ENCODE measurements at places on chromosomes 2 and 18.

DNA sequence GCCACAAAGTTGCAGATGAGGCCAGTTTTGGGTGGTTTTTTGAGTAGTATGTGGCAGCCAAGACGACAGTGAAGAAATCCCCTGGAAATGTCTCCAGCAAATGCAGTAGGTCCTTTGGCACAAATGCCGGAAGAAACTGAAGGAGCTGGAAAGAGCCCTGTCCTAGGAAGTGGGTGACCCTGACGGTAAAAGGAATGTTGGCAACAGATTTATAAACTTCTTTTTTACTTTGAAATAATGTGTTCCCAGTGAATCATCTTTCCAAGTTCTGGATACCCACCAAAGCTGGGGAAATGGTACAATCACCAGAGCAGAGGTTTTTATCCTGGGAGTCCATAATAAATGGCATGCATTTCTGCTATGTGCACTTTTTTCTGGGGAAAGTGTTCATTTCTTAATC, 112.9 kb downstream of the CSRNP3 start:
- no peak for DNase-seq

DNA sequence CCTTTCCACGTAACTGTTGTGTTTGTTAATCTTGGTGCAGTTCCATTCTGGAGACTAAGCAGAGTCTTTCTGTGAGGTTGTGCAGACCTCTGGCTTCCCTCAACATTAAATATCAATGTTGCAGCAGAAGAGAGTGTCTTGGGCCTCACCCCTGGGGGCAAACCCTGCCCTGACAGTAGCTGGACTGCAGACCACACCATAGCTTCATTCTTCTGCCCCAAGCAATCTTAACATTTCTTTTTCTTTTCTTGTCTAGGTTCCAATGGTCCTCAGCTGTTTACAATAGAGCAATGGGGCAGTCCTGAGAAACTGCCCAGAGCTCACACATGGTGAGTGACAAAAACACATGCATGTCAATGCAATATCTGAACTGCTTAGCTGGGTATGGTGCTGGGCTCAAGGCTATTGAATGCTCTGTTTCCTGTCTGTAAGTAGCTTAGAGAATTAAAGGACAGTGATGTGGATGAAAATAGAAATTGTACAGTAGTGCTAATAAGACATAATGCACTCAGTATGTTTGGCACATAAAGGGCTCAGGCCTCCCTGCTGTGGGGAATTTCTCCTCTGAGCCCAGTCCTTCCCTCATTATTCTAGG, 237.6 kb downstream of the ALPK2 start:
- DNase-seq, result no peak

- no peak for DNase-seq
Measured at GRCh38 chr2:215505044-215505786, 69.3 kb upstream of the FN1 start.

DNA sequence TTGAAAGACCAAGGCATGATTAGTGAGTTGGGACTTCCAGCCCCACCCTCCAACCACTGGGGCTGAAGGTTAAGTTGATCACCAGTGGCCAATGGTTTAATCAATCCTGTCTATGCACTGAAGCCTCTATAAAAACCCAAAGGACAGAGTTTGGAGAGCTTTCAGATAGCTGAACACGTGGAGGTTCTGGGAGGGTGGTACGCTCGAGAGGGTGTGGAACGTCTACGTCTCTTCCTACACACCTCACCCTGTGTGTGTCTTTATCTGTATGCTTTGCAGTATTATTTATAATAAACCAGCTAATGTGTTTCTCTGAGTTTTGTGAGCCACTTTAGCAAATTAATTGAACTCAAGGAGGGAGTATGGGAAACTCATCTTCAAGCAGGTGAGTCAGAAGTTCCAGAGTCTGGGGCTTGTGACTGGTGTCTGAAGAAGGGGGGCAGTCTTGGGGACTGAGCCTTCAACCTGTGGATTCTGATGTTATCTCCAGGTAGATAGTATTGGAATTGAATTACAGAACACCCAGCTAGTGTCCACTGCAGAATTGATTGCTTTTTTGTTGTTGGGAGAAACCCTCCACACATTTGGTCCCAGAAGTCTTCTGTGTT, 20.3 kb downstream of the ACTR3 start:
- no peak for DNase-seq

GRCh38 chr2:217838409-217838831, 164.4 kb downstream of the TNS1 start:
- DNase-seq, result no peak

DNA sequence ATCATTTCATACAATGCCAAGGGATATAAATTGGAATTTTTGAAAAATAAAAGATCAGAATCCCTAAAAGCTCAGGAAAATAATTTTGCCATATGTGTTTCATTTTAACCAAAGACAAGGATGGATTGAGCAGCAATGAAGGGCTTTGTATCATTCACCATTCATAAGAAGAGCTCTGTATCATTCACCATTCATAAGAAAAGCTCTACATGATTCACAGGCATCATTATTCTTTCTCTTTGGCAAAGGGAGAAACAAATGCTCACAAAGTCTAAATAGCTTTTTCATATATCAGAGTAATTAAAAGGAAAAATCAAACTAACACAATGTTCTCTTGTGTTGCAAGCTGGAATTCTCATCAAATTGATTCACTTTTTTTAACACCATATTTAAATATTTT, 169.1 kb upstream of the MC4R start:
- no peak for DNase-seq

DNA sequence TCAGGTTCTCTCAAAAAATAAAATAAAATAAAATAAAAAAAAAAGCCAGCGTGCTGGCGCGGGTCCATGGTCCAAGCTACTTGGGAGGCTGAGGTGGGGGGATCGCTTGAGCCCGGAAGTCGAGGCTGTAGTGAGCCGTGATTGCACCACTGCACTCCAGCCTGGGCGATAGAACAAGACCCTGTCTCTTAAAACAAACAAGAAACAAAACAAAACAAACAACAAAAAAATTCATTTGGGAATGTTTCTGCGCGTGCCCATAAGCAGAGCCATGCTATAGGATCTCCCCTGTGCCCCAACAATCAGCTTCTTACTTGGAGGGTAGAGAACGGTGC, 16.4 kb upstream of the CD8A start:
- DNase-seq, result no peak

DNA sequence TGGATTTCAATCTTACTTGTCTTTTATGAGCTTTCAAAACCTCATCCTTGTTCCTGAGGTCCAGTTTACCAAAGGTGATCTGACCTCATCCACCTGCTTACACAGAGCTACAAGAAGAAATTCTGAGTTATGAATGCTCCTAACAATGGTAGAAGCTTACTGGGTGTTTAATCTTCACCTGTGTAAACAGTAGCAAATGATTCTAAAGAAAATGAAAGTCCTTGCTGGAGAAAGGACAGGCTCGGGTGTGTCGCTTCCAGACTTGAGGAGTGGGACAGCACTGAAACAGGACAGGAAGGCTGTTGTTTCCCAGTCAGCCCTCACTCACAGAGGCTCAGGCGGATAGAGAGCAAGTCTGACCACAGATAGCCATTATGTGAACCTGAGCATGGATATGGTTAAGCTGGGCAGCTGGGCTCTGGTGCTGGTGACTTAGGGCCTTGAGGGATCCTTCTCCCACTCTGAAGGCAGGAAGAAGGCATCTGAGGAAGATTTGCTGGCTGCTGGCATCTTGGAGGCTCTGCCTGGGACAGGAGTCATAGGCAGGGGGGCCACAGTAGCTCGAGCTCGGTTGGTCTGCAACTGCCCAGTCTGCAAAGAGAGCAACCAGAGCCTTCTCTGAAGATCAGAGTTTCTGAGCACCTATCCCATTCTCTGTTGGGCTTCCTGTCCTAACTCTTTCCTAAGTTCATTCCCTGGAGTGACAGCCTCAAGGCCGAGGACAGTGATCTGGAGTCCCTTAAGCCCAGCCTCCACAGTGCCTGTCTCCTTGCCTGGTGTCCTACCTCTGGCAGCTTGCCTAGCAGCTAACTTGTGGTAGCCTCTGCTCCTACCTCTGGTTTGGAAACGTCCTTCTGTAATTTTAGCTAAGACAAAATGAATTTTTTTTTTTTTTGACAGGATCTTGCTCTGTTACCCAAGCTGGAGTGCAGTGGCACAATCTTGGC, 4.0 kb downstream of the DOK1 start:
- DNase-seq, result peak; percentile 6

GRCh38 chr2:127373362-127374083, 14.3 kb downstream of the MAP3K2 start:
- DNase-seq, result no peak

- no peak for DNase-seq
Measured at GRCh38 chr2:33289961-33290360, 186.5 kb upstream of the RASGRP3 start.

DNA sequence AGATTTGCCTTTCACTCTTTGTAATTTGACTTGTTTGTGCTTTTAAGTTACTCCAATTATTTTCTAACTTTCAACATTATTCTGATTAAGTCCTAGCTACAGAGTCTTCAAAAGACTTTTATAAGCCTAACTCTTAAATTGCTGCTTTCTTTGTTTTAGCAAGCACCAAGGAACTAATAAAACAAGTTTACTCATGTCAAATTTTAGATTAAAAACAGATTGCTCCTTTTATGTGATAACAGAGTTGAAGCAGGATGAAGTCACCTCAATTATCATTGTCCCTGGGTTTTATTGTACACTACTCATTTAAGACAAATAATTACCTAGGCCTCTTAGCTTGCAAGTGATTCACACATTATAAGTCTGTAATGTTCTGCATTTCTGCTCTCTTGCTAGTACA, 678.4 kb downstream of the ERBB4 start:
- DNase-seq, result peak; percentile 87

- no peak for DNase-seq
Measured at GRCh38 chr2:183195998-183196409, 71.8 kb downstream of the NUP35 start.

DNA sequence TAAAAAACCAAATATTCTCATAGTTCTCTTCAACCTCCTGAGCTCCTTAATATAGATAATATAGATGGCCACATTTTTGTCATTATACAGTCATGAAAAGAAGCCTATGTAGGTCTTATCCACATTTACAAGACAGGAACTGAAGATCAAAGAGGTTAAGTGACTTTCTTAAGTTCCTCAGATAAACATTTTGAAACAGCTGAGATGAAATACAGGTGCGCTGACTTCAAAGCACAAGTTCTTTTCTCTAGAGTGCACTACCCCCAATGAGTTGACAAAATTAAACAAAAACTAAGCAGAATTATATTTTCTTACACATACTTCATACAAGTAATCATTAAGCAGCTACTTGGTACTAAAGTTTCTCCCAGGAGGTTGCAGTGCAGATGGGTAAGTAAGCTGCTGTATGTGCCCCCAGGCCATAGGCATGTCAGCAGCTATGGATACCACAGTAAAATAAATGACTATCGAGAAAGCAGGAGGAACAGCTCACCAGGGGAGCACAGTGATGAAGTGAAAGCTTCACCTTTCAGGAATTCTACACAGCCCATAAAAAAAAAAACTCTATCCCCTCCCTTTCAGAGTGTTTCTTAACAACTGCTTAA, 199.8 kb downstream of the DPP10 start:
- DNase-seq, result no peak

DNA sequence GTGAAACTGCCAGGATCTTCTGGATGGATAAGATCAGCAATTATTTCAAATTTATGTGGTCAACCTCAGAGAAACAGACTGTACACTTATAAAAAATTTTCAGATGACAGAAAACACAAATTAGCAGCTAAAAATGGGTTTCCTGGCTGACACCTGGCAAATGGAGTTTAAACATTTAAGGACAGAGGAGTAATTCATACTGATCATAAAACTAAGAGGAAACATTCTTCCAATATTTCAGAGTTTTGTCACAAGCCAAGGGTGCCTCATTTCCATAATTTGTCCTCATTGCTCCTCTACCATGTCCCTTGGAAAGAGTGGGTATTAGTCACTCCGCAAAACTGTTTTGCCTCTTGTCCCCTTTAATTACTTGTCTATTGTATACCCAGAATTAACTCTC, 70.2 kb downstream of the TMEFF2 start:
- DNase-seq, result no peak

DNA sequence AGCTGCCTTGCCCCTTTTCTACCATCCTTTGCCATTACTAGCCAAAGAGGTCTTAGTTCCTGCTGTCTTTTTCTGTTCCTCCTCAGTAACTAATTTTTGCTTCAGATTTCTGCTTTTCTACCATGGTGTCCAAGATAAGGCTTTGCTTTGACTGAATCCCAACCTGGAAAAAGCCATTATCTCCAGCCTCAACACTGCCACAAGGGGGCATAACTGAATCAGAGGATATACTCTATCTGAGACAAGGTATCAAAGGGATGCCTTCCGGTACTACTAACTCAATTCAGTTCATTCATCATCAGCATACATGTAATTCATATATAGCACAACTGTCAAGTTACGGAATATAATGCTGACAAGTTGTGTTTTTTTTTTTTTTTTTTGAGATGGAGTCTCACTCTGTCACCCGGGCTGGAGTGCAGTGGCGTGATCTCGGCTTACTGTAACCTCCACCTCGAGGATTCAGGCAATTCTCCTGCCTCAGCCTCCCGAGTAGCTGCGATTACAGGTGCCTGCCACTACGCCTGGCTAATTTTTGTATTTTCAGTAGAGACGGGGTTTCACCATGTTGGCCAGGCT, 11.4 kb downstream of the OSGEPL1 start:
- DNase-seq, result peak; percentile 53

DNA sequence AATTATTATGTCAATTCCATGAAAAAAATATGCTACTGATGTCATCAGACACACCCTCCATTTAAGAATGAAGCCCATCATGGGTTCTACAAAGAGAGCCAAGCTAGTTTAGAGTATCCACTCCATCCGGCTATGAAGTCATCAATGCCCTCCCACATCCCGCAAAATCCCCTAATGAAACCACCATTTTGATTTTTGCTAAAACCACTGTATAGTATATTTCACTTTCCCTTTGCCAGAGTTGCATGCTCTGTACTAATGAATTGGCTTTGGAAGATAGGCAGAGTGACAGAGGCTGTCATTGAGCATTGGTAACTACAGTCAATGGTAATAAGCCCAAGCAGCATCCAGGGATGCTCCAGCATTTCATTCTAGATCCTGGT, 118.6 kb downstream of the ANKRD44 start:
- no peak for DNase-seq
